Spinal cord (tissue), 10 donors: ENCODE measurements at places on chromosomes 6 and 20. TPM values are rescaled to one million over a fixed set of nuclear protein-coding genes. Genes with fewer than 3 reads are reported as not detected.
A peak's percentile ranks its signal among the peaks of the same experiment; 100 is the strongest.

DNA sequence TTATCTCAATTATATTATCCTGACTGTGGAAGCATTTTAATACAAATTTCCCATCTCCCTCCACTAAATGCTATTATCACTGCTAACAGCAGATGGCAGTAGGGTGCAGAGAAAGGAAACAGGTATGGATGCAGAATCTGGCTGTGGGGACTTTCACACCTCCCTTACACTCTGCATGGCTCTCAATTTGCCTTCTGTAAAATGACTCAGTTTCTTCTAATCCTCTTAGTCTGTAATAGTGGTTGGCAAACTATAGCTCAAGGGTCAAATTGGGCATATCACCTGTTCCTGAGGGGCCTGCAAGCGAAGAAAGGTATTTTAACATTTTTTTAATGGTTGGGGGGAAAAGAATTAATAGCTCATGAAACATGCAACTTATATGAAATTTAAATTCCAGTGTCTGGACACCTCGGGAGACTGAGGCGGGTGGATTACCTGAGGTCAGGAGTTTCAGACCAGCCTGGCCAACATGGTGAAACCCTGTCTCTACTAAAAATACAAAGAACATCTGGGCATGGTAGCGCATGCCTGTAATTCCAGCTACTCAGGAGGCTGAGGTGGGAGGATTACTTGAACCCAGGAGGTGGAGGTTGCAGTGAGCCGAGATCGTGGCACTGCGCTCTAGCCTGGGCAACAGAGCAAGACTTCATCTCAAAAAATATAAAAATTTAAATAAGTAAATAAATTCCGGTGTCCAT is 83.5 kb downstream of the ZMYND8 start:
- DNase-seq = peak; percentile 78

GRCh38 chr6:45599053-45599452 is 221.3 kb upstream of the SUPT3H start:
- DNase-seq = no peak

DNA sequence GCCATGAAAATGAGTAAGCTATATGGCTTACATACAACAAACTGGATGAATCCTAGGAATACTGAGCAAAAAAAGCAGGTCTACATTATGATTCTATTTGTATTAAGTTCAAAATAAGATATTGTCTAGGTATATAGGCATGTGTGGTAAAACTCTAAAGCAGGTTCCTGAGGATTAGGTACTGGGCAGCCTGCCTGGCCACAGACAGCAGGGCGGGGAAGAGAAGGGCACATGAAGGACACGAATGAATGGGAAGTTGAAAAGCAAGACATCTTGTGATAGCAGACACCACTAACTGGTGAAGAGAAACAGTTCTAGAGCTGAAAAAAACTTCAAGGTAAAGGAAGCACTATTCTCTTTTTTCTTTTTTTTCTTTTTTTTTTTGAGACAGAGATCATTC is 72.6 kb upstream of the SLC4A11 start:
- DNase-seq = no peak

DNA sequence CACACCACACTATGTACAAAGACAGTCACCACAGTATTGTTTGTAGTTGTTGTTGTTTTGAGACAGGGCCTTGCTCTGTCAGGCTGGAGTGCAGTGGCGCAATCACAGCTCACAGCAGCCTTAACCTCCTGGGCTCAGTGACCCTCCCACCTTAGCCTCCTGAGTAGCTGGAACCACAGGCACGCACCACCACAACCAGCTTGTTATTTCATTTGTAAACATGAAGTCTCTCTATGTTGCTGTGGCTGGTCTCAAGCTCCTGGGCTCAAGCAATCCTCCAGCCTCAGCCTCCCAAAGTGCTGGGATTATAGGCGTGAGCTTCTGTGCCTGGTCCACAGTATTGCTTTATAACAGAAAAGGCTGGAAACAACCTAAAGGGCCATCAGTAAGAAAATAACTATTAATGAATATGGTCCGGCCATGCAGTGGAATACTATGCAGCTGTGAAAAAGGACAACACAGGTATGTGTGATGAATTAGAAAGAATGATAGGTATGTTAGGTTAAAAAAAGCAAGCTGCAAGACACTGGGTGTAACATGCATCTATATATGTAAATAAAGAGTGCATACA is 30.0 kb upstream of the PTGIS start:
- no peak for DNase-seq

Gene PRDM13
- total RNA-seq = 0.33 TPM

DNA sequence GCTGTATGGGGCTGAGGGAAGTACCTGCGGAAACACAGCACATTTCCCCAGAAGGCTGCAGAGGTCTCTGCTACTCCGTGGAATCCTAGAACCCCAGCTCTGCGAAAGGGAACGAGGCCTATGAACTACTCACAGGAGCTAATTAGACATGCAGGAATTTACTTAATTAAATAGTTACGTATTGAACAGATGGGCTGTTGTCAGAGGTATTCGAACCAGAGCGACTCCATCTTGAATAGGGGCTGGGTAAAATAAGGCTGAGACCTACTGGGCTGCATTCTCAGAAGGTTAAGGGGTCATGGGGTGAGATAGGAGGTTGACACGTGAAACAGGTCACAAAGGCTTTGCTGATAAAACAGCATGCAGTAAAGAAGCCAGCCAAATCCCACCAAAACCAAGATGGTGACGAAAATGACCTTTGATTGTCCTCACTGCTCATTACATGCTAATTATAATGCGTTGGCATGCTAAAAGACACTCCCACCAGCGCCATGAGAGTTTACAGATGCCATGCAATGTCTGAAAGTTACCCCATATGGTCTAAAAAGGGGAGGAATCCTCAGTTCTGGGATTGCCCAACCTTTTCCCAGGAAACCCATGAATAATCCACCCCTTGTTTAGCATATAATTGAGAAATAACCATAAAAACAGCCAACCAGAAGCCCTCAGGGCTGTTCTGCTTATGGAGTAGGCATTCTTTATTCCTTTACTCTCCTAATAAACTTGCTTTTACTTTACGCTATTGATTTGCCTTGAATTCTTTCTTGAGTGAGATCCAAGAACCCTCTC is 14.7 kb upstream of the SSTR4 start:
- DNase-seq = no peak

DNA sequence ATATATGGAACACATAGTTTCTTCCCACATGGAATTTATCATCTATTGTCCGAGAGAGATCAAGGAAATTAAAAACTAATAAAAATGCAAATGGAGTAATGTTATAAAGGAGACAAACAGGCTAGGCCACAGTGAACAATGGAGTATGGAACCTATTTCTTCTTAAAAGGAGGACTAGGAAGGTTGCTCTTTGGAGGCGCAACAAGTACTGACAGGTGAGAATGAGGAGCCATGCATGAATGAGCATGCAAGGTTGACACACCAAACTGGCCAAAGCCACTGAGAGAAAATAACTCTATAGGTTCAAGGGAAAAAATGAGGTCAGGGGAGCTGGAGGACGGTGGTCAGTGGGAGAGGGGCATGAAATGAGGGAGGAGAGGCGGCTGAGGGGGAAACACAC is 40.9 kb downstream of the PSMB1 start:
- DNase-seq = no peak

Gene IPCEF1
- total RNA-seq = 11.8 TPM

Gene SIRPA
- total RNA-seq = 34.3 TPM

DNA sequence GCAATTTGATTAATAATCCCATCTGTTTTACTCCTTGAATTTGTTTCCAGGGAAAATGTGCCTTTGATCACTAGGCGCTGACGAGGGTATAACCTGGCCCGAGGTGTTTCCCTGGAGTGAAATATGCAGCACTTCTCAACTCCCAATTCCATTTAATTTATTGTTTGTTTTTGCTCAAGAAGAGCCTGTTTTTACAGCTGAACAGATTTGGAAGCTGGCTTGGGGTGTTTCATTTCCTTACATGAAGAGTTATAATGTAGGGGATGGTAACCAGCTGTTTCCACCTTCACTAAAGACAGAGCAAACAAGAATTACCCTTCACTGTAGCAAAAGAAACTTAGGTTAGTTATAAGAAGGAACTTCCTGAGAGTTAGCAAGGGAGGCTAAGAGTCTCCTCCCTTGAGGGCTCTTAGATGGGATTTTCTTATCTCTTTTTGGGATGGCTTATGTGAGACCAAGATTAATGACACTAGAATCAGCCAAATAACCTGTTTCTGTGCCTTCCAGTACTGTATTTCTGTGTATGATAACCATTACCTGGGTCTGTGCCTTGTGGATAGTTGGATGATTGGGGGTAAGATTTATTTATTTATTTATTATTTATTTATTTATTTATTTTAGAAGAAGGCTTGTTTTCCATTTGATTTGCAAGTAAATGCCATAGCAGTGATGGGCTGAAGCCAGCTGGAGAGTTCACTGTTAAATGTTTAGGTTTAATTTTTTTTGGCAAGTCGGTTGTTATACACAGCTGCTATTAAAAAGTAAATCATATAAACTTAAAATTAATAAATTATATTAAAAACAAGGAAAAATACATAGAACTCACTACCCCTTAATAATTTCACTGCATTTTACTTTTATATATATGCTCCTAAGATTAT is 162.2 kb upstream of the BMP2 start:
- no peak for DNase-seq

DNA sequence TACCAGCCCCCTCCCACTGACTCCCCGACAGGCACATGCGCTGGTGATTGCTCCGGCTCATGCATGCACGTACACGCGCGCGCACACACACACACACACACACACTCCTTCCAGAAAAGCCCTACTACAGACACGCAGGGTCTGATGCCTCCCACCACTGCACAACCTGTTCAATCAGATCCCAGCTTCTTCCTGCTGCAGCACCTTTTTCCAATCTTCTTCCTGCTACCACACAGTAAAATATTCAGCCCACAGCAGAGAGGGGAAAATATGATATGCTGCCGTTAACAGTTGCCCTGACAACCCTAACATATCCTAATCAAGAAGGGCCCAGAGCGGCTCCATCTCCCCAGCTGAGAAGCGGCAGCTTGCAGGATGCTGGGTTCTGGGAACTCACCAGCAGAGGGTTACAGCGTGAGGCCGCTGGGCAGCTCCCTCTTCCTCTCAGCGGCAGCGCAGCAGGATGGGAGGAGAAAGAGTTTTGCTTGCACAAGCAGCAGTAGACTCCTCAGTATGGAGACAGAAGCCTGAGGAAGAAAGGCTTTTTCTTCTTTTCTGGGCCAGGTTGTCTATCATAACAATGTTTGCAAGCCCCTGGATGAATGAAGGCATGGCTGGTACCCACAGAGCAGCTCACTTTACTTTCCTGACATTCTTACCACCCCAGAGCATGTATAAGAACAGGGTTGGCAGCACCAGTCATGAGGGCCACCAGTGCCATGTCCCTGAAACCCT is 23.9 kb downstream of the MAP7 start:
- DNase-seq = no peak

GRCh38 chr6:7172649-7173048 is 64.9 kb downstream of the RREB1 start:
- no peak for DNase-seq

GRCh38 chr20:49775229-49775693 is 37.4 kb upstream of the SLC9A8 start:
- DNase-seq = peak; percentile 5

Gene RNASET2
- 66.6 TPM for total RNA-seq

- peak; percentile 18 for DNase-seq
Measured at GRCh38 chr6:30071081-30071818, 4.3 kb downstream of the PPP1R11 start.

- DNase-seq = no peak
Measured at GRCh38 chr6:17656092-17656491, 50.6 kb downstream of the NUP153 start.

Gene EYS
- 4.5 TPM for total RNA-seq

GRCh38 chr6:158285656-158286021 is 26.6 kb upstream of the TULP4 start:
- DNase-seq = peak; percentile 89

Gene CST11
- total RNA-seq = not detected

DNA sequence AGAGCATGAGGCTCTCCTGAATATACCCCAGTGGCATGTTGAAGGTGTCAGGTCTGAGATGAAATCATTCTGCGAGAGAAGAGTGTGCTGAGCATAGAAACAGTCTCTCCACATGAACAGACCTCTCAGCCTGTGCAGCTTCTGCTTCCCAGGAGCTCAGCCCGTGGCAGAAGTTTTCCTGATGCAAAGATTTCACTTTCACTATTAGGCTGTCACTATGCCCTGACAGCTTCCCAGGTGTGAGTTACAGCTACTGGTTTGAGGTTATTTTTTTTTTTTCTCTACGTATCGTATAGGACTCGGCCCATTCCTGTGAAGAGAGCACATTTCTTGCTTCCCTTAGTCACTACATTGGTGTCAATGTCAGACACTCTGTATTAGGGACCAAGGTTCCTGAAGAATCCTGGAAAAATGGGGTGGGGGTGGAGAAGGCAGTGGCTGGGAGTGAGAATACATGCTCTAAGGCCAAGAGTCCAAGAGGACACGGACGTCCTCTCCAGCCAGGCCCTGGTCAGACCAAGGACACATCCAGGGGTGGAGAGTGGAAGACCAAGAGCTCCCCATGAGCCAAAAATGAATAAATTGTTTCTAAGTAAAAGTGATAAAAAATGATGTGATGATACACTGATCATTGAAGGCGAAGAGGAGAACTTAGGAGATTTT is 121.2 kb upstream of the AKAP12 start:
- no peak for DNase-seq

- no peak for DNase-seq
Measured at GRCh38 chr6:90294989-90295853, 1.4 kb downstream of the BACH2 start.

Gene SDCBP2
- 4.1 TPM for total RNA-seq

DNA sequence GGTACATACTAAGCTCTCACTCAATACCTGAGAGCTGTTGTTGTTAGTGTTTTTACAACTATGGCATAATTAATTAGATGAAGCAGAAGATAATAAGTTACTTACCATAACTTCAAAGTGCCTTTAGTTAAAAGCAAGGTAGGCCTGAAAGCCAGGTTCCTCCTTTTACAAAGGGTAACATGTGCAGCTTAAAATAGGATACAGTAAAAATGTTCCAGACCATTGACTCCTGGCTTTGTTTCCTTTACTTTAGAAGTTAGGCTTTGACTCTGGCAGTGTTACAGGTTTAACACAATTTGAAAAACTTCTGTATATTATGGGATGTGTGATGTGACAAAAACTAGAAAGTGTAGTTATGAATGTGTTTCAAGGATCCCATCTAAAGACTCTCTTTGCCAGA is 522.5 kb downstream of the EPM2A start:
- DNase-seq = no peak

GRCh38 chr6:5167501-5167900 is 82.4 kb downstream of the PPP1R3G start:
- no peak for DNase-seq

- DNase-seq = no peak
Measured at GRCh38 chr6:119922814-119923213, 573.3 kb upstream of the MAN1A1 start.

- peak; percentile 22 for DNase-seq
Measured at GRCh38 chr6:160775792-160776580, 73.9 kb downstream of the PLG start.

Gene FAM209B
- total RNA-seq = 0.50 TPM

DNA sequence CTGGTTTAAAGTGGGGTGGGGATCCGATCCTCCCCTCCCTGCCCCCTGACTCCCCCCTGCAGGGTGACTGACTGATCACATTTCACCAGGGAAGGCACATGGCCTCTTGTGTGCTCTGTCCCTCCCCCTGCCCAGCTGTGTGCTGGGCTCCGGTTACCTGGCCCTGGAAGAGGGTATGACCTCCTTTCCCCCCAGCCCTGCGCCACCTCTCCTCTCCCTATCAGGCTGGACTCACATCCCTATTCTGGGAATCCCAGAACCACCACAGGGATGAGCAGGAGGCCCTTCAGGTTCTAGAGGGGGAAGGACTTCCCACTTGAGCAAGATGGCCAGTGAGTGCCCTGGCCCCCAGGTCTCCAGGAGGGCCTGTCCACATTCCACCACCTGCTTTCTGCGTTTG is 2.1 kb upstream of the IP6K3 start:
- no peak for DNase-seq

GRCh38 chr6:90025523-90026061 is 131.3 kb downstream of the GJA10 start:
- no peak for DNase-seq
